ENCODE measurements at places on chromosomes 5 and 9.

DNA sequence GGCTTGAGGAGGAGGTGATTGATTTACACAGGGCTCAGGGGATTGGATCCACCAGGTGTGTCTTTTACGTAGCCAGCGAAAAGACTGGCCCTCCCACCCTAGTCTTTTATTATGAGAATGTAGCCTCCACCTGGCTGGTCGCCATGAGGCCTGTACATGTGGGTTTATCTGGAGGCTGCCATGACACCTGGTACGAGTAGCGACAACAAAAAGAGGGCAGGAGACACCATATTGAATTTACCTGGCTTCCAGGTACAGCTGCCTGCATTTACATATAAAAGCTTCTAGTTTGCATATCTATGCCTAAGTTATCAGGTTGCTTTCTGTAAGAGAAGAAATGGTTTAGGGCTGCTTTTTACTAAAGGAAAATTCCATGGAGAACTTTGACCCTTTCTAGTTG lies 1173.7 kb upstream of the SEMA6A start:
- no peak for DNase-seq

- DNase-seq = peak; percentile 26
These were observed 5.3 kb downstream of the SLC34A1 start for GRCh38 chr5:177389241-177390169.

DNA sequence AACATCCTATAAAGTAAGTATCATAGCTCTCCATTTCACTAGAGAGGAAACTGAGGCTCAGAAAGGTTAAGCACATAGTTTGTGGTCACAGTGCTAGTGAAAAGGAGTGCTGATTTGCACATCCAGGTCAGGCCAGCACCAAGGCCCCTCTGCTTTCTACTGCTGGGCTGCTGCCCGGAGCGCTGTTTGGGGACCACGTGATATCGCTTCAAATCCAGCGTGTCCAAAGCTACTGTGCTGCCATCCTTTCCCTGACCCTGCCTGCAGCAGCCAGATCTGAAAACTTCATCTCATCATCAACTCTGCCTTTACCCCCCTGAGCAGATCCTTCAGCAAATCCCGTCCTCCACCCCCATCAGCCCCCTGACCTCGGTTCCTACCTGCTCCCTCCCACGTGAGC lies 40.7 kb upstream of the AKNA start:
- no peak for DNase-seq

GRCh38 chr5:143987751-143988560 lies 176.0 kb downstream of the HMHB1 start:
- no peak for DNase-seq

- DNase-seq = no peak
These were observed 128.6 kb upstream of the ACOT12 start for GRCh38 chr5:81522571-81522970.

Measured in stimulated activated CD8-positive, alpha-beta memory T cell treated with anti-CD3 and anti-CD28 coated beads, Interleukin-15, amount 100 ng/mL, for 48 hours (primary cell).